ENCODE measurements at places on chromosomes 1 and 21.
A peak's percentile ranks its signal among the peaks of the same experiment; 100 is the strongest.

- DNase-seq, result no peak
Observed at GRCh38 chr1:173393659-173394000, 83.5 kb upstream of the PRDX6 start.

DNA sequence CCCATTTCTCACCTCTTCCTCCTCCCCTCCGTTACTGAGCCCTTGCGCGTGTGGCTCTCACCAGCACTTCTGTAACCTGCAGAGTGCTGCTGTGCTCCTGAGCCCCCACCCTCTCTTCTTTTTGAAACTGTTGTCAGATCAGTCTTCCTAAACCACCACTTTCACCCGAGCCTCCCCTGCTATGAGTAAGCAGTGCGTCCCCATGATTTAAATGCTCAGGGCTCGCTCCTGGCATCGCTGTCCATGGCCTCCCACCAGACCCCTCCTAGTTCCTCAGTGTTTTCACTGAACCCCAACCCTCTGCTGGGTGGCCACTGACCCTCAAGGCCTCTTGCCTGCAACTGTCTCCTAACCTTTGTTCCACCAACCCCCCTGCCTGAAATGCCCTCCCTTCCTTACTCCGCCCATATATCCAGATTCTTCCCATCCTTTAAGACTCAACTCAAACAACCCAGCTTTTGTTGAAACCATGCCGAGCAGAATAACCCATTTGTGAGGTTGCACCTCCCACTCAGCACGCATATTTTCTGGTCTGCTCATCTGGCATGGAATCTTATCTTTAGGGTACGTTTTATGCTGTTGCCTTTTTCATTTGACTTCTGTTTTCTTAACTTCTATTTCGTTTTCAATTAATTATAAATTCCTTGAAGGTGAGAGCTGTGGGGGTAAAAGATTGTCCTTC is 64.5 kb upstream of the FAM3B start:
- no peak for DNase-seq

GRCh38 chr1:85417017-85417416 is 47.9 kb downstream of the DDAH1 start:
- DNase-seq, result peak; percentile 39

DNA sequence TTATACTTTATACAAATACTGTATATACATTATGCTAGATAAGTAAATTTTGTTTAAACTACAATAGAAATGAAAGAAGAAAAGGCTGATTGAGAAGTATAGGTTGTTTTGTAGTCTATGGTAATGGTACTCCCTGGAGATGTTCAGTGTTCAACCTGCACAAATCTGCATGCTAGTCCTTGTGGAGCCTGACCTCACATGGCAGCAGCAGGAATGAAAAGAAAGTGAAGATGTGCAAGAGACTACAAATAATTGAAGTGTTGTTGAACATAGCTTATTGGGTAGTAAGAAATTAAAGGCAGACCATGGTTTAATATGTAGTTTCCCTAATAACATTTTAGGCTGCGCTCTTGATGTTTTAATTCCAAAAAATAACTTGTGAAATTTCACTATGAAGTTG is 201.2 kb downstream of the TGFB2 start:
- no peak for DNase-seq

Data from NCI-H2171 treated with DMSO at 0.1 percent for 48 hours (cell line).